ENCODE measurements at places on chromosomes 7 and 10. TPM values are rescaled to one million over a fixed set of nuclear protein-coding genes. Genes with fewer than 3 reads are reported as not detected.

The GSTO2 gene
- 7.2 TPM for total RNA-seq

The NOS3 gene
- total RNA-seq = 15.1 TPM

- H3K27me3 ChIP-seq = no peaks in the 10 kb centered on the region
- DNase-seq = no peak
- no peak overlapping the region for H3K4me3 ChIP-seq
Measured at GRCh38 chr7:75743455-75743859, 4.7 kb upstream of the HIP1 start.

The IFIT1B gene
- not detected for total RNA-seq

DNA sequence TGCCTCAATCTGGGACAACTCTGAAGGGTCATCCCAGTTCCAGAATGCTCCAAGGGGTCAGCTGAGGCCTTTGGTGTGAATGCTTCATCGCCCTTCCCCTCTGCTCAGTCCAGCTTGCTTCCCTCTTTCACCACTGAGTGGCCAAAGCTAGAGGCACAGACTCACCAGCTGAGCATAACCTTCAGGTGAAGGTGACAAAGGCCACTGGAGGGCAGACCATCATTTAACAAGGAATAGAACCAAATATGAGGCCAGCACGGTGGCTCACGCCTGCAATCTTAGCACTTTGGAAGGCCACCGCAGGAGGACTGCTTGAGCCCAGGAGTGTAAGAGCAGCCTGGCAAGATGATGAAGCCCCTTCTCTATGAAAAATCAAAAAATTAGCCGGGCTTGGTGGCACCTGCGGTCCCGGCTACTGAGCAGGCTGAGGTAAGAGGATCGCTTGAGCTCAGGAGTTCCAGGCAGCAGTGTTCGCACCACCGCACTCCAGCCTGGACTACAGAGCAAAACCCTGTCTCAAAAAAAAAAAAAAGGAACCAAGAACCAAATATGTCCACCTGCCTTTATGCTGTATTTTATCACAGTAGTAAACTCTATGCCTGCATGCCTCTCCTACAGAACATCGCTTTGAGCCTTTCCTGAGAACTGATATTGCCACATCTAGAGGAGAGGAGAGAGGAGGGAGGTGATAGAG, 13.4 kb downstream of the PRKAG2 start:
- no peaks in the 10 kb centered on the region for H3K27me3 ChIP-seq
- no peak overlapping the region for H3K4me3 ChIP-seq
- DNase-seq = no peak
- H3K4me1 ChIP-seq = peaks cover 9% of the 10 kb centered on the region
- H3K27ac ChIP-seq = no peak overlapping the region

- H3K27ac ChIP-seq = peak overlapping the region; percentile 96
- H3K27me3 ChIP-seq = no peaks in the 10 kb centered on the region
- H3K36me3 ChIP-seq = peaks cover 21% of the 10 kb centered on the region
- DNase-seq = peak; percentile 49
- peak overlapping the region; percentile 86 for H3K4me3 ChIP-seq
Measured at GRCh38 chr10:110305767-110306451, 1.2 kb upstream of the SMNDC1 start.

GRCh38 chr10:33501161-33501560, 166.7 kb upstream of the NRP1 start:
- no peaks in the 10 kb centered on the region for H3K36me3 ChIP-seq
- H3K27me3 ChIP-seq = no peaks in the 10 kb centered on the region
- no peaks in the 10 kb centered on the region for H3K4me1 ChIP-seq
- H3K27ac ChIP-seq = no peak overlapping the region

- no peak overlapping the region for H3K27ac ChIP-seq
- no peaks in the 10 kb centered on the region for H3K27me3 ChIP-seq
- DNase-seq = no peak
- no peaks in the 10 kb centered on the region for H3K4me1 ChIP-seq
- H3K36me3 ChIP-seq = no peaks in the 10 kb centered on the region
Measured at GRCh38 chr10:68684413-68684812, 36.6 kb upstream of the CCAR1 start.

- no peaks in the 10 kb centered on the region for H3K36me3 ChIP-seq
- H3K27ac ChIP-seq = peak overlapping the region; percentile 71
- DNase-seq = peak; percentile 53
- peak overlapping the region; percentile 18 for H3K4me3 ChIP-seq
- peaks cover 50% of the 10 kb centered on the region for H3K4me1 ChIP-seq
- H3K27me3 ChIP-seq = no peaks in the 10 kb centered on the region
Measured at GRCh38 chr10:13707156-13707881, 120.6 kb downstream of the PRPF18 start.

DNA sequence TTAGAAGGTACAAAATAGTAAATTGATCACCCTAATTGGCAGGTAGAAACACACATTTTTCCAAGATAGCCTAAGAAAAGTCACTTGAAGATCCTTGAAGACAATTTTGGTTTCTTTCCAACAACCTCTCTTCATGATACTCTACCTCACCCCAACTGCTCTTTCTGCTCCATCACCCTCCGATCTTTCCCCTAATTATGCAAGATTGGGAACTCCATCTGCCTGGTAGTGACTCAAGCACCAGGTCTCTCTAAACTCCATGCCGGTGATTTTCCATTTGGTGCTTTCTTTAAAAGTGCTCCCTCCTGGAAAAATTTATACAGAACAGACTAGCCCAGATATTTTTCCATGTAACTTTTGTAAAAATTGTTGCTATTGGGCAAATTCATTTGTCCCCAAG, 1.1 kb upstream of the AKR1B1 start:
- no peaks in the 10 kb centered on the region for H3K27me3 ChIP-seq
- H3K36me3 ChIP-seq = no peaks in the 10 kb centered on the region
- no peak overlapping the region for H3K4me3 ChIP-seq
- no peak for DNase-seq
- peaks cover 26% of the 10 kb centered on the region for H3K4me1 ChIP-seq
- no peak overlapping the region for H3K27ac ChIP-seq

GRCh38 chr10:119139464-119140067, 25.9 kb downstream of the SFXN4 start:
- H3K27me3 ChIP-seq = no peaks in the 10 kb centered on the region
- peak; percentile 63 for DNase-seq
- peaks cover 4% of the 10 kb centered on the region for H3K4me1 ChIP-seq
- H3K4me3 ChIP-seq = no peak overlapping the region
- H3K36me3 ChIP-seq = peaks cover 4% of the 10 kb centered on the region

The PKD2L1 gene
- 0.61 TPM for total RNA-seq

The ADAM8 gene
- total RNA-seq = 24.0 TPM

- no peak overlapping the region for H3K4me3 ChIP-seq
- no peaks in the 10 kb centered on the region for H3K36me3 ChIP-seq
- no peaks in the 10 kb centered on the region for H3K27me3 ChIP-seq
- H3K27ac ChIP-seq = no peak overlapping the region
Measured at GRCh38 chr7:106807474-106807873, 57.6 kb upstream of the PIK3CG start.

The ADARB2 gene
- total RNA-seq = 0.69 TPM

- H3K27ac ChIP-seq = no peak overlapping the region
- no peak overlapping the region for H3K4me3 ChIP-seq
- no peaks in the 10 kb centered on the region for H3K27me3 ChIP-seq
Measured at GRCh38 chr7:68893411-68893810, 704.9 kb upstream of the AUTS2 start.

DNA sequence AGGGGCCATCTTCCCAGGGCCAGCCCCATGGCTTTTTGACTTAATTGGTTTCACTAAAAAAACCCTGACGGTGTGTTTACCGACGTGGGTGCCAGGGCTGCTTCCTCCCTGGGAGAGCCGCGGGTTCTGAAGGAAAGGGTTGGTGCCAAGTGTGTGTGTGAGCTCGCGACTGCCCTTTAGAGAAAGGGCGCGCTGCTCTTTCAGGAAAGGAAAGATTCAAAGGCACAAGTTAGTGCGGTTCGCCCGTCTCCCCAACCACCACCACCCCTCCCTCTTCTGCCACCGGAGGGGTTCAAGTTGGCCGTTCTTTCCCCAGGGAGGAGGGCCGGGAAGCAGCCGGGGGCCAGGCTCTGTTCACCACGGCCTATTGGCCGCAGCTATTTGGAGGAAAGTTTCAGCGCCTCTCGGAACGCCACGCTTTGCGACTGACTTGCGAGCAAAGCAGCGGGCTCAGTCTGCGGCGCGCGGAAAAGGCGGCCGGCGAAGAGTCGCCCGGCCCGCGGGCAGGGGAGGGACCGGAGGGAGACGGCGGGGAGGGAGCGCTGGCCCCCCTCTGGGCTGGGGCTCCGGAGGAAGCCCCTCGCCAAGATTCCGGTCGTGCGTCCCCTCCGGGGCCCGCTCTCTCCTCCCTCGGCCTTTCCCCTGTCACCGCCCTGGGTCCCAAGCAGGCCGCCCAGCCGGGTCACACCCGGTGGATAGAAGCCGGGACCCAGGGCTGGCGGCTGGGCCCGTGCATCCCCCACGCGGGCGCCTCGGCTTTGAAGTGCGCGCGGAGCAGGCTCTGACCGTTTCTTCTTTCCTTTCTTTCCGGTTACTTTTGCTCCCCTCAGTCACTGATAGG, 165.9 kb upstream of the PPP1R3A start:
- peak overlapping the region; percentile 87 for H3K27ac ChIP-seq
- peaks cover 13% of the 10 kb centered on the region for H3K27me3 ChIP-seq
- no peaks in the 10 kb centered on the region for H3K36me3 ChIP-seq
- peak; percentile 87 for DNase-seq
- peak overlapping the region; percentile 59 for H3K4me3 ChIP-seq

All from upper lobe of left lung (tissue), 6 donors.